Fibroblast of skin of right biceps (primary cell): ENCODE measurements at places on chromosomes 1 and 21.

DNA sequence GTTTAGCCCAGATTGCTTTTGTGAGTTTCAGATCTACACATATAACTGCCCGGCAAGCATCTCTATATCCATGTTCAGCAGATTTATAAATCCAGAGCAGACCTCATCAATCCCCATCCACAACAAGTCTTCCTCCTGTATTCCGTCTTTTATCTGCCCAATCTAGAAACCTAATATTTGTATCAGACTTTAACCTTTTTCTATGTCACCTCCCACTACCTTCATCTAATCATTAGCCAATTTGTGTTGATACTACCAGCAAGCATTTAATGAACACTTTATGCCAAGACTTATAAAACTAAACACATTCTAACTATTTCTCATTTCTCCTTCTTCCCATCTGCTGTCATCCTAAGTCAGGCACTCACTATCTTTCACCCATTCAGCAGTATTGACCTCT lies 135.5 kb downstream of the PBX1 start:
- no peak for DNase-seq

DNA sequence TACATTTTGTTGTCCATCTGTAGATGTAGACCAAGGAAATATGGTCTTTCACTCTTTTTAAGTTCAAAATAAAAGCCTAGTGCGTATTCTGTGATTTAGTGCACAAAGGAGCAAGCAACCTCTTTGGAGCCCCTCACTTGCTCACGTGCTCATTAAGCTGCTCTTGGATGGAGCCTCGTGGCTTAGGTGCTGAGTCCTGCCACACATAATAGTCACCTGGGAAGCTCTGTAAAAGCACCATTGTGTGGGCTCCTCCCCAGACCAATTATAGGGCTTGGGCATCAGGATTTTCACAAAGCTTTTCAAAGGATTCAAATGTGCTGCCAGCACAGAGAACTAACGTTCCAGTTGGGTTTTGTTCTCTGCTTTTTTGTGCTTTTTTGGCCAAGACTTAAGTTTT lies 85.0 kb downstream of the PCP4 start:
- DNase-seq, result no peak

DNA sequence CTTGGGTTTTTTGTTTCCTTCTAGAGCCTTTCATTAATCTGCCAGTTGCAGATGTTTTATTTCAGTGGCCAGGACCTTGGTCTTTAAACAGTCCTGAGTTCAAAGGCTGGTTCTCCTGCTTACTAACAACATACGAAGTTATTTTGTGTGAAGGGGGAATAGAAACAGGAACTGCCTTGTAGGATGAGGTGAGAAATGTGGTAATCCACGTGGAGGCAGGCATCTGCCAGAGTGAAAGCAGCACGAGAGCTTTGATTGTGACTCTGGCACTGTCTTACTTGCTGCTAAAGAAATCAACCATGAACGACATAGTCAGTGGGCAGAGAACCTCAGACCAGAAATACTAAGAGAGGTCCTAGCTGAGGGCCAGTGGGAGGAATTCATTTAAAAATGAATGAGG lies 30.4 kb downstream of the TMEM63A start:
- no peak for DNase-seq

DNA sequence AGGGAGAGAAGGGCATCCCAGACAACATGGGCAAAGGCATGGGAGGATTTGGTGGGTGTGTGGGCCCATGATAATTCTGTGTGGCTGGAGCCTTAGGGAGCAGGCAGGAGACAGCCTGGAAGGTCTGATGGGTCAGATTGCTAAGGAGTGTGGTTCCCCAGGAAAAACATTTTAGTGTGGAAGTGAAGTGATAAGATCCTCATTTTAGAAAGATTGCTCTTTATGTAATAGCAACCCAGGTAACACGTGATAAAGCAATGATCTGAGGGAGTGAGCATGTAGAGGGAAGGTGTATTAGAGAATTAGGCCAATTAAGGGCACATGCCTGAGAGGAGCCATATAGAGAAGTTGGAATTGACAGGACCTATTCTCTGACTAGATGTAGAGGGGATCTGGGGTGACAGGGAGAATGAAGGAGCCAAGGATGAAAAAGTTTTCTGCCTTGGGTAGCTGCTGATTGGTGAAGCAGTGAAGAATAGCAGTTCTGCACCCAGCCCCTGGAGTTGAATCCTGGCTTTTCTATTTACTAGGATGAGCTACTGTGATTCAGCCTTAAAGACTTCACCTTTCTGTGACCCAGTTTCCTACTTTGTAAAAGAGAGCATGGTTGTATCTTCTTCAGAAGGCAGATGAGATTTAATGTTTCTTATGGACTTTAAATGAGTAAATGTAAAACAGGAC lies 18.7 kb upstream of the SLAMF6 start:
- DNase-seq, result no peak

GRCh38 chr1:231628207-231628876 lies 1.8 kb downstream of the DISC1 start:
- peak; percentile 25 for DNase-seq

DNA sequence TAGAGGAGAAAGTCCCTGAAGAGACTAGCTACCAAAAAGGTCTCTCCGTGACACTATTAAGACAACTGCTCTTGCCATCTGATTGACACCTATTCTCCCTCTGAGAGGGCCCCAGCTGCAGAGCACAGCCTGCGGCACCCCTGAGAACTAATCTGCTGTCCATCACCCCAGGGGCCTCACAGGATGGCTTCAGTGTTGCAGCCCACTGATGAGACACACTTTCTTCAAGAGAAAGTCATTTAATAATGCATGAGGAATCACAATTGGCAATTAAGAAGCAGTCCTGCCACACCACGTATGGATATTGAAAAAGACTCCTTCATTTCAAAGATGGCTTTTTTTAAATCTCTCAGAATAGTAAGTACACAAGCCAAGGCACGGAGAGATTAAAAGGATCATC lies 48.9 kb downstream of the CAPN8 start:
- no peak for DNase-seq

GRCh38 chr1:227734546-227734855 lies 601 bp downstream of the JMJD4 start:
- no peak for DNase-seq

- DNase-seq, result no peak
Observed at GRCh38 chr1:175576865-175577264, 166.5 kb downstream of the TNR start.

GRCh38 chr1:160814316-160814715 lies 18.3 kb downstream of the LY9 start:
- DNase-seq, result no peak

- no peak for DNase-seq
Observed at GRCh38 chr1:179820226-179820970, 57.2 kb downstream of the TOR1AIP2 start.
